ENCODE measurements at places on chromosomes 1 and 21.

DNA sequence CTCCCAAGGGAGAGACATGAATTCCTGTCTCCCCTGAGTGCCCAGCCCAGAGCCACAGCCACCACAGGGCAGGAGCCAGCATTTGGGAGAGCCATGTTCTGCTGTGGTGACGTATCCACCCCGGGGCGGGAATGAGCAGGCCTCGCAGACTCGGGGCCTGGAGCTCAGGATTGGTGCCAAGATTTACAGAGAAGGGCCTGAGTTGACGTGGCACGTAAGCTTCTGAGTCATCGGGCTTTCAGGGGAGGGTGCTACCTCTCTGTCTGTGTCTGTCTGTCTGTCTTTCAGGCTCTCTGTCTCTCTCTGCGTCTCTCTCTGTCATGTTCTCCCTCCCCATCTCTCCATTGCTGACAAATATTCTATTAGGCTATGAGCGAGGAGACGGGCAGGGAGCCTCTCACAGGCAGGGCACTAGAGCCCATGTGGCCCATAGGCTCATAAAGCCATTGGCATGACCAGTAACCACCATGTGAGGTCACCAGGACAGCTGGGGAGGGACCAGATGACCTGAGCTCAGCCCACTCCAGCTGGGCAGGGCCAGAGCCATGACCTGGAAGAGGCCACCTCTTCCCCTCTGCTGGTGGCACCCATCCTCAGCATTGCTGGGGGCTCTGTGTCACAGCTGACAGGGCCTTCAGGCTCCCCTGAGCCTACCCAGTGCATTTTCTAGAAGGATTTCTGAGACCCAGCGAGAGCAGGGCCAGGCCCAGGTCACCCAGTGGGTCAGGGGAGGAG is 300.0 kb upstream of the VAMP3 start:
- DNase-seq: no peak

GRCh38 chr1:192159014-192159413 is 752 bp downstream of the RGS18 start:
- no peak for DNase-seq

DNA sequence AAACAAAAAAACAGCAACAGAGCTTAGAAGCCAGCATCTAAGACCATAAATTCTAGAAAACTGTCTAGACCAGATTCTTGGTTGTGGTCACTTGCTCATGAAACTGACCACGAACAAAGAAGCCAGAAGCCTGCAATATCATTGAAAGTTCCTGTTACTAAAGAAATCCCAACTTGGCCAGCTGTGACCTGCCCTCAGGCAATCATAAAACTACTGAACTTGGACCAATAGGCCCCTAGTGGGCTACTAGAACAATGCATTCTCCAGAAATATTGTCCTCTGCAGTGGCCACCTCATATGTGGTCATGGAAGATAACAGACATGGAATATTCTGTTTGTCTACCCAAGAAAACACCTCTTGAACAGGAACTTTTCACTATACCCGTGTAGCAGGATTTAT is 87.7 kb downstream of the SPATA17 start:
- DNase-seq: no peak

- no peak for DNase-seq
These were observed 11.8 kb downstream of the OXCT2 start for GRCh38 chr1:39759436-39759726.

DNA sequence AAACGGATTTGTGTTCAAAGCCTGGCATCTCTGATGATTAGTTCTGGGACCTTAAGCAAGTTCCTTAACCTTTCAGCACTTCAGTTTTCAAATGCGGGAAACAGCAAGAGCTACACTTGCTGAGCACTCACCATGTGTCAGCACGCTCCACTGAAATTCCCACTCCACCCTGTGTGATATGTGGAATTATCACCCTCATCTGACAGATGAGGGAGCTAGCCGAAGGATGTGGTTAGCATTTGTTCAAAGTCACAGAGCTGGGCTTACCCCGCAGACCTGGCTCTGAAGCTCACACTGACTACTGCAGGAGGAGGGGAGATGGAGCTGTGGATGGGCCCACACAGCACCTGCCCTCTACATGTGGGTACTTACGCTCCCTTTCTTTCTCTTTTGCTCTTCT is 29.1 kb downstream of the IL12RB2 start:
- no peak for DNase-seq

GRCh38 chr1:203491664-203492063 is 2.3 kb upstream of the OPTC start:
- DNase-seq: no peak

GRCh38 chr21:43895196-43895595 is 30.2 kb downstream of the AGPAT3 start:
- DNase-seq: no peak

- DNase-seq: no peak
These were observed 31.6 kb downstream of the CLIC4 start for GRCh38 chr1:24776821-24777220.

GRCh38 chr1:89705901-89706699 is 73.2 kb downstream of the LRRC8C start:
- no peak for DNase-seq

- DNase-seq: no peak
These were observed 34.5 kb upstream of the ACTRT2 start for GRCh38 chr1:2986549-2987305.

GRCh38 chr1:147630447-147630846 is 39.9 kb downstream of the ACP6 start:
- no peak for DNase-seq

- no peak for DNase-seq
These were observed 41.2 kb downstream of the PRAMEF20 start for GRCh38 chr1:13451399-13451965.

DNA sequence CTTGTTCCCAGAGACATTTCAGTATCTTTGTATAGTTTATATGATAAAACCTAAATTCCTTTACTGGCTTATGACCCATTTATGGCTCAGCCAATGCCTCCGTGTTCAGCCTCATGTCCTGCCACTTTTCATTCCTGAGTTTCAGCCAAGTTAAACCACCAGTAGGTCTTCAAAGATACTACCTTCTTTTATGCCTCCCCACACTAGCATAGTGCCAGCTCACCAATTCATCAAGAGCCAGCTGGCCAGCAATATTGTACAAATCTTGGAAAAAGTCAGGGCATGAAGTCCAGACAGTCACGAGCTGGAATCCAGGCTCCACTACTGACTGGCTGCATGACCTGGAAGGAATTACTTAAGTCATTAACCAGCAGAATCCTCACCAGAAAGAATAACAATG is 446.0 kb downstream of the GPATCH2 start:
- DNase-seq: no peak

DNA sequence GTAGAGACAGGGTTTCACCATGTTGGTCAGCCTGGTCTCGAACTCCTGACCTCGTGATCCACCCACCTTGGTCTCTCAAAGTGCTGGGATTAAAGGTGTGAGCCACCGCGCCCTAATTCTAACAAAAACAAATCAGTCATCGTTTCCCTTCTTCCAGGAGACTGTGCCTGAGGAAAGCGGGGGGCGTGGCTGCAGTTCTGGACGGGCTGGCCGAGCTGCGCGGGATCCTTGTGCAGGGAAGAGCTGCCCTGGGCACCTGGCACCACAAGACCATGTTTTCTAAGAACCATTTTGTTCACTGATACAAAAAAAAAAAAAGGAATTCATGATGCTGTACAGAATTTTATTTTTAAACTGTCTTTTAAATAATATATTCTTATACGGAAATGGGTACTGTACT is 104.2 kb downstream of the WDR4 start:
- DNase-seq: no peak

GRCh38 chr1:172885411-172885810 is 165.3 kb downstream of the TNFSF18 start:
- DNase-seq: no peak

GRCh38 chr1:41497056-41497440 is 12.6 kb upstream of the EDN2 start:
- DNase-seq: no peak

DNA sequence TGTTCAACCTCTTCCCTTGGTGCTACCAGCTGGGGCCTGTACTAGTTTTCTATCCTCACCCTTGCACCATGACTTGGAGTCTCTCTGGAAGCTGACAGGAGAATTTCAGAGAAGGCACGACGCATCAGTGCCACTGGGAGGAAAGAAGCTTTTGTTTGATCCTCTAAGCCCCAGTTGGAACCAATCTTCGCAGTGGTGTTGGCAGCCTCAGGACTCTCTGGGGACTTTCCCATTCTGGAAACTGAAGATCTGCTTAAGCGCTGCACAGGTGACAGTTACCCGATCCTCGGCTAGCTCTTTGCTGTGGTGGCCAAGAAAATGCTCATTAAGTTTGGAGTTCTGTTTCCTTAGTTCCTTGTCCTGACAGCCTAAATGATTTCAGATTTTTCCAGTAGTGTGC is 222.3 kb downstream of the RHOU start:
- DNase-seq: no peak

DNA sequence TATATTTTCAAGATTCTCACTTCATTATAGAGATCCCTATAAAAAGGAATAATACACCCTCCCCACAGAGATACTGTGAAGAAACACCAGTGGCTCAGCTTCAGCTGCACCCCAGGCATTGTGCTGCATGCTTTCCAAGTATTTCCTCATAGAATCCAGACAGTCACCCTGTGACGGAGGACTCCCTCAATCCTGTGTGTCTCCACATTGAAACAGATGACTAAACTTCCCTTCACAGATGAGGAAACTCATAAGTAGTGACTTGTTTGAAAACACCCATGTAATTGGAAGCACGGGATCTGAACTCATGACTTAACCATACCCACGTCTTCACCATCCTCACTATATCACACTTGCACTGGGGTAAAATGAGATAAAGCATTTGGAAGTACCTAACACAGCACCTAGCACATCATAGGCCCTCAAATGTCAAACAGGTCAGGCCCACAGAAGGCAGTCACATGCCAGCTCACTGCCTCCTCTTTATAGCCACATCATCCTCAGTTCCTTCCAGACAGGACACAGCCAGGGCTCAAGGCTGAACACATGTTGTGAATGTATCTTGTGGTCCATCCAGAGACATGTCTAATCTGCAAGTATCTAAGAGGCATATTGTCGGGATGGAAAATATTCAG is 55.2 kb downstream of the GPR161 start:
- no peak for DNase-seq

- DNase-seq: no peak
These were observed 714 bp upstream of the ST6GALNAC5 start for GRCh38 chr1:76866566-76866965.

DNA sequence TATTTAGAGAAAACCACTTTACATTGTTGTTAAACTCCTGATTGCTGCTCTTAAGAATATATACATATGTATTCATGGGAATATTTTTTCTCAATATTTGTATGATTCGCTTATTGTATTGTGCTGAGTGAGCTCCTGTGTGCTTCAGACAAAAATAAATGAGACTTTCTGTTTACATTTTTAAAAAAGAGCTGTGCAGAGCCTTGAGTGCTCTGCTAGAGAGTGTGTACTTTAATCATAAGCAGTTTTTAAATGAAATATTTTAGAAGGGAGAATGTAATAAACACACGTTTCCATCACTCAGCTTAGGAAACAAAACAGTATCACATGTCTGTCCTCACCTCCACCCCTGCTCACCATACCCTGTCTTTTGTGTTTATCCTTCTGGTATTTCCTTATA is 9.7 kb downstream of the PTPN14 start:
- no peak for DNase-seq

DNA sequence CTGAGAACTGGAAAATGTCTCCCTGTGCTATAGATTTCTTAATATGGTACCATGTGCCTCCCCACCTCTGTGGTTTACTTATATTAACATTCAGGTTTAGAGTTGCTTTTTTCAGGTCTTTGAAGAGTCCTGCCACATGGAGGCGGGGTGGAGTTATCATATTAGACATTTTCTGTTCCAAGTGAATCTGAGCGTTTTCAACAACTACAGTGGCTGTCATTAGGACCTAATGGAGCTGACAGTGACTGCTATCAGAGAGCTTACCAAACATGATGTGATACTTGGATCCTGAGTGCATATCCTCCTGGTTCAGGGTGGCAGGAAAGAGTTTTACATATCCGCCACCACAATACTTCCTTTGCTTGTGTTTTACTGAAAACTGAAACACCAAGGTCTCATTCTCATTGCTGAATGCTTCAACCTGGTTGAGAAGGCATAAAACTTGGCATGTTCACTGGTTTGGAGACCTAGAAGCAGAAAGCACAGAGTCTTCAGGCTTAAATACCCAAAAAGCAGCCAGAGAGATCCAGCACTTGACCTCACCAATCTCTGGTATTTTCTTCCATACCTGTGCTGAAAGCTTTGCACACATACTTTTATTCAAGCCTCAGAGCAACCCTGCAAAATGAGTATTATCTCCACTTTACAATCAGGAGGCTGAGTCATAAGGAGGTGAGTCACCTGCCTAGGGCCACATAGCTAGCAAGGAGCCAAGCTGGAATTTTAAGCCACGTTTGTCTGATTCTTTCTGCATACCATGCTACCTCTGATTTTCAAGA is 47.4 kb upstream of the OSBPL9 start:
- peak; percentile 26 for DNase-seq

GRCh38 chr21:16676391-16676790 is 836.5 kb upstream of the CXADR start:
- DNase-seq: no peak

- no peak for DNase-seq
These were observed 115.1 kb downstream of the ETS2 start for GRCh38 chr21:38920631-38921398.

DNA sequence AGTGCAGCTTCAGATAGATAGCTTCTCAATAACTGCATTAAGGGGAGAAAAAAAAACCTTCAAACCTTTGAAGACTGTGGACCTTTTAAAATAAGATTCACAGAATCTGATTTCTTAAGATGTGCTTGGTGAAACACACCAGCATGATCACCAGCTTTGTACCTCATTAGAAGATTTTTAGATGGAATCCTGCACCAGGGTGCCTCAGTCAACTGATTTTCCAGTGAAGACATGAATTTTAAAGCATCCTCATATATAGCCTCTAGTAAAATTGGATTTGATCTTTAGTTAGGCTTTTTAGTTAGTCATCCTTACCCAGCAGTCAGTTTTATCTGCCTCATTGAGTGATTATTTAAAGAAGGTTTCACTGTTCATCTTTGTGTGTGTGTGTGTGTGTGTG is 208.6 kb upstream of the DEPDC1 start:
- no peak for DNase-seq

GRCh38 chr1:27522432-27523336 is 32.7 kb upstream of the WASF2 start:
- peak; percentile 76 for DNase-seq

- DNase-seq: no peak
These were observed 127.8 kb upstream of the GREM2 start for GRCh38 chr1:240739754-240740153.

GRCh38 chr21:31943561-31943960 is 70.7 kb downstream of the HUNK start:
- DNase-seq: no peak

DNA sequence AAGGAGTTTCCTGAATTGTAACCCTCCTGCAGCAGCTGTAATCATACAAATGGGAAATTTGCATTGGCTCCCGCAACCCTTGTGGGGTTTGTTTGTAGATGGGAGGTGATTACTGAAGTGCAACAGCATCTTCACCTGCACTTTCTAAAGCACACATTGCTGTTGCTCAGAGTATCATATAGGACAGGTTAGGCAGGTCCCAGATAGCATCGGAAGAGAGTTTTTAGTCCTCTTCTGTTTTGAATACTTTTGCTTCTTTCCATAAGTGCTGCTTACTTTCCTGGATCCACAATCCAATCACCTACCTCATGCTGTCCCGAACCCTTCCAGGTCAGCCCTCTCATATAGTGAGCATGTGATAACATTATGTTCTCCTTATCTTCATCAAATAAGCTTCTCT is 300.4 kb downstream of the PTPRC start:
- no peak for DNase-seq

All from activated CD4-positive, alpha-beta T cell treated with anti-CD3 and anti-CD28 coated beads, Interleukin-2, amount 50 U/mL, for 1 hour (primary cell).